SK-N-MC (cell line): ENCODE measurements at places on chromosomes 7 and 10.

DNA sequence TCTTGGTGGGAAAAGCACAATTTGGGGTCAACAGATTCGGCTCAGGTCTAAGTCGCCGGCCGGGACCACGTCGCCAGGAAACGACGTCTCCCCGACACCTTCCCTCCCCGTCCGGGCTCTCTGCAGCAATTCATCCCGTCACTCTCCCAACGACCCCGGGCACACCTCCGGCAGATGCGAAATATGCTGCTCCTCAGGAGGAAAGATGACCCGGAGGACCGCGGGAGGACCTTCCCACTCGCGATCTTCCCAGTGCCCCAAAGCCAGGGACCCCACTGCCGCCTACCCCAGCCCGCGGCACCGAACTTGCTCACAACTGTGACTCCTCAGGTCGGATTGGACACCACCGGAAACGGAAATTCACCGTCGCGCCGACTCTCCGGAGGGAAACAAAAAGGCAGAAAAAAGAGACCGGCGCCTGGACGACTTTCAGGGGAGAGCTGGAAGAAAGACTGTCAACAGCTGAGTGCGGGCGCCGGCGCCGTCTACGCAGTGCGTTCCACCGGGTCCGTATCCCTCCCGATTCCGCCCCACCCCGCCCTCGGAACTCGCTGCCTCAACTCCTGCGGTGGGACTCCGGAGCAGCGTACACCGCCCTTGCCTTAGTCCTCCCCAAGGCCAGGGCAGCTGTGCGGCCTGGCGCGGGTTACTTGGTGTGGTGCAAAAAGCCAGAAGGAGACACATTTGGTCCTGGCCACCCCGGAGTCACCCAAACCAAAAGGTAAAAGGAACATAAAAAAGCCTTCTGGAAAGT is 13.8 kb upstream of the SEC24C start:
- DNase-seq: no peak

DNA sequence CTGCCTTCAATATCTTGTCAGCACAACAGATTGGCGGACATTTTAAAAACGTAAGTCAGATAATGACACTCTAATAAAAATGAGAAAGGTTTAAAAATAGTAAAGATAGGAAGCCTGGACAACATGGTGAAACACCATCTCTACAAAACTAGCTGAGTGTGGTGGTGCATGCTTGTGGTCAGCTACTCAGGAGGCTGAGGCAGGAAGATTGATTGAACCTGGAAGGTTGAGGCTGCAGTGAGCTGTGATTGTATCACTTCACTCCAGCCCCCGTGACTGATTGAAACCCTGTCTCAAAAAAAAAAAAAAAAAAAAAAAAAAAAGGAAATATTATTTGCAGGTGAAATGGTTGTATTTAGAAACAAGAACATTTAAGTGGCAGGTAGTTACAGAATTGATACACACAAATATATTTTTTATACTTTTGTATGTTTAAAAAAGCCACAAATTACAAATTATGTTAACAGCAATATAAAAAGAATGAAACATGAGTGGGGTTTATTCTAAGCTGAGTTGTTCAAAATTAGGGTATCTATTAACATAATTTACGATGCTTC is 141.9 kb downstream of the ADK start:
- no peak for DNase-seq

- DNase-seq: no peak
These were observed 124.0 kb upstream of the PRSS58 start for GRCh38 chr7:142381727-142382390.

DNA sequence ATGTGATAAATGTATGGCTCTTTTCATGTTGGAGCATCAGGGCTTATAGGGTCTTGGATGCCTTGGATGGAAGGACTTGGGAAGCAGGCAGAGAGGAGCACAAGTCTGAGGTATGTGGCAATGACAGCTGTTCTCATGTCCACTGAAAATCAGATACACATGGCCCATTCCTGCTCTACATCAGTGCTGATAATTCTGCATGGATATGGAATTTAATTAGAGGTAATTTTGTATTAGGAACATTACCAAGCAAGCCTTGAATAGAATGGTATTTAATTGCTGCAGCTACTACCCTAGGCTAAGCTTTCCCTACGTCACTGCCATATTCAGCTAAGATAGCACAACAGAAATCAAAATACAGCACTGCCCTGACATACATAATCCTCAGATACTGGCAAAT is 299.6 kb downstream of the LHFPL3 start:
- DNase-seq: no peak

- DNase-seq: no peak
These were observed 1.4 kb downstream of the MRPS33 start for GRCh38 chr7:141013345-141013715.

GRCh38 chr10:69160809-69161241 is 19.2 kb upstream of the SUPV3L1 start:
- no peak for DNase-seq

DNA sequence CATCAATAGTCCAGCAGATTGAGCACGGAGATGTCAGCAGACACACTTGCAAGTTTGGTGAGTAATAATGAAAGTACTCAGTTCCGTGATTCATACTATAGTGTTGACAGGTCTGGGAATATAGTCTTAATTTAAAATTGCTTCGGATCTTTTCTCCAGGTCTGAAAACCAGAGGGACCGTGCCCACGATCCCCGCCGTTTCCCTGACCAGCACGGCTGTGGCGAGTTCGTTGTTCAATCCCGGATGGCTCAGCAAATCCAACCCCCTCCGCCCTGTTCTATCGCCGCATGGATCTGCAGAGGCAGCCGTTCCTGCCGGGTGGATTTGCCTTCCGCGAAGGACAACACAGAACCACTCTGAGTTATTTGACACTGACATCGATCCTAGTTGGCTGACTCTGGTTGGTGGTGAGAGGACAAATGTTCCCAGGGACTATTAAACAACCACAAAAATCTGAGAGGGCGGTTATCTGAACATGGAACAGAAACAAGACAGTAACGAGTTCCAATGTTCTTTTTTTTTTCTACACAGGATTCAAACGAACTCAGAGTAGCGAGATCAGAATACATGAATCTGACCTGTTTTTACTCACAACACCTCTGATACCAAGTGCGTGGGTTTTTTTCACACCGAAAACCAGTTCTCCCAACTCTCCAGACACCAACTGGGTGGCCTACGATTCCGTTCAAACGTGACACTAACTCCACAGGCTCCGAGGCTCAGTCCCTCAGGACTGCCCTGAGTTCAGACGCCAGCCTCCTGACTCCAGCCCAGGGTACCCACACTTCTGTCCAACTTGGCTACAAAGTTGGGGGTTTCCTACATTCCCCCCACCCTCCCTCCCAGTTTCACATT is 52.7 kb downstream of the RBM17 start:
- no peak for DNase-seq

DNA sequence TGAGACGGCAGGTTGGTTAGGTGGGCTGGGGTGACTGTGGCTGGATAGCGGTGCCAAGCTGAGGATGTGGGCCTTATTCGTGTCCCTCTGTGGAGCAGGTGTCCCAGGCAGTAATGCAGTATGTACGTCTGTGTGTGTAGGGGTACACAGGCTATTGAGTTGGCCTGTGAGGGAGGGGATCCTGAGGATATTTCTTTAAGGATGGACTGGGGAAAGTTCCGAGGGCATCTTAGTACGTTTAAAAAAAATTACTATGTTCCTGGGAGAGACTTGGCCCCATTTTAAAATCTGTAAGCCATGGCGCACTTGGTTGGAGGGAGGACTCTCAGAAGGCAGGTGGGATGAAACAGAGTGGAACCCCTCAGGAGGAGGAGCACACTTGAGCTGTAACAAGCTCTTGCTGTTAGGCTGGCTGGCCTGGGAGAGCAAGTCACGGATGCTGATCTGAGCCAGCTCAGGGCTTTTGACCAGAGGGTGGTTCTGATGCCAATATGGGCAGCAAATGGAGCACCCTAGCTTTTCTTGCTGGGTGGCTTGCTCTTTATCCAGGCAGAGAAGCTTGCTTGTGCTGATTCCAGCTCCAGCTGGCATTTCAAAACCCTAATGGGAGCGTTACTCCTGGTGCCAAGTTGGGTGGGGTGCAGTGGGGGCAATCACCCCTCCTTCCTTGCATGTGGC is 765 bp downstream of the WBP1L start:
- no peak for DNase-seq

DNA sequence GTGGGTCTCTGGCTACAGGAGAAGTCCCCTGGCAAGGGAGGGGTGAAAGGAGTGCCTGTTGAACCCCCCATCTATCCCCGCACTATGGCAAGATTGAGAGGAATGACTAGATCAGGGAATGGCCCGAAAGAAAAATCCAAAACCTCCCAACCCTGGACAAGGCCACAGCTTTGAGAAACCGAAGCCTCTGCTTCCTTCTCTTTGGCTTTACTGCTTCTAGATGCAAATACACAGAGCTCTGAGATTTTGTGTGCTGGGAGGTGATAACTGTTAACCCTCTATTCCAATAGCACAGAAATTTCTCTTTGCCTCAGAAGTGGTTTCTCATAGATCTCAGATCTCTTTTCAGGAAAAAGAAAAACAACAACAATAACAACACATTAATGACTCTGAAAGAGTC is 15.0 kb downstream of the CAV1 start:
- DNase-seq: no peak

- DNase-seq: no peak
These were observed 197.3 kb downstream of the PPP1R9A start for GRCh38 chr7:95104739-95105138.

DNA sequence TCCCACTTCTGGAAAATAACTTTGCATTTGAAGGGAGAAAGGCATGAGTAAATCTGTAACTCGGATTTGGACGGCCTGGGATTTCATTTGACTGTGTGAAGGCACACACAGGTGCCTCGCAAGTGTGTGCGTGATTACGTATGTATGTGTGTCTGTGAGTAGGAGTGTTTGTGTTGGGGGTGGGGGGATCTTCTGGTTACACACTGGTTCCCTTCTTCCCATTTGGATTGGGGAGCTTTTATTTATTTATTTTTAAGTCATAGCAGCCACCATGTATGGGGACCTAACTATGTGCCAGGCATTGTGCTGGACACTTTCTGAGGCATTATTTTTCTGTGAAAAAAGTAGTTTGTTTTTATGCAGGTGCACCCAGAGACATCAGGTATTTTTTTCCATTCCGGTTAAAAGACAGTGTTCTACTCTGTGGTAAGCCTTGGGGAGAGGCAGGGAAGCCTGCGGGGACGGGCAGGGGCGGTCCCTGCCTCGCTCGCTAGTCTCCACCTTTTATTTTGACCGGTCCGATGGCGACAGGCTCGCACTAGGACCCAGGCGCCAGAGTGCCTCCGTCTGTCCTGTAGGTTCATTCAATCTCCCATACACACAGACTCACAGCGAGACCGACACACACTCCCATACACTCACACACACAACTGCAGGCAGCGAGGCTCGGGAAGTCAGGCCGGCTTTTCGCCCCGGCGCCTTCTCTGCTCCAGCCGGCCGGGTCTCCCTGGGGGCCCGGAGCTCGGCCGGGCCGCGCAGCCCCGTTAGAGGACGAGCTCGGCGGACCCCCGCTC is at the start of gene MXI1:
TSS of gene MXI1 (plus strand) at position 595 of the 794 bp plus-strand sequence. CDS start 204 bp downstream, outside the sequence.
- DNase-seq: no peak

- no peak for DNase-seq
These were observed 34.8 kb upstream of the ADO start for GRCh38 chr10:62769574-62770242.

- DNase-seq: no peak
These were observed 568 bp downstream of the PRSS2 start for GRCh38 chr7:142771353-142771723.

DNA sequence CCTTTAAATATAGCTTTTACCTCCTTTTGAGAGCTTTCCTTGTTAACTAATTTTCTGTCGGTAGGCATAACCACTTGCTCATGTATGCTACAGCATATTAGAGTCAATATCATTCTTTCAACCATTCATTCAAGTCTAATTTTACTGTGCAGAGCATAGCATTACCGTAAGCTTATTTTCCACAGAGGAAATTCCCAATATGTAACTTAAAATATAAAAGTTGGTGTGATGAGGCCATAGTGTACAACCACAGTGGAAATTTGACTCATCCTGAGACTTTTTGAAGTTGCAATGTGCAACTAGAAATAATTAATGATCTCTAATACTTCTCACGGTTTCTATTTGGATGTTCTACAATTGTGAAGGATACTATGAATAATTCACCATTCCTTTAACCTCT is 80.6 kb upstream of the KLF6 start:
- no peak for DNase-seq

DNA sequence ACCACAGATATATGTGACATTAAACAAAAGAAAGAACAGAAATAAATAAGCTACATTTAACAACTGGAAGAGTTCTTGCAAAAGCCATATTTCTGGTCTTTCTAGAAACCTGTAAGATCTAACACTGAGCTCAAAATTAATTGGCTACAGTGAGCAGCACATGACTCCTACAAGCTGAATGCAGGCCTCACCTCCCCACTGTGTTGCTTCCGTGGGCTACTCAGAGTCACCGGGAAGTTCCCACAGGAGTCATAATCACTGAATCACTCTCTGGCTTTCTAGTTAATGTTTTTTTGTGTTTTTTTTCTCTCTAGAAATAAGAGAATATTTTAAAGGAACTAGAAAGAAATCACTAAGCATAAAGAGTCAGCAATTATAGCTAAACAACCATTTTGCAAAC is 10.2 kb upstream of the MRPS24 start:
- DNase-seq: no peak

- no peak for DNase-seq
These were observed 1011.7 kb downstream of the GATA3 start for GRCh38 chr10:9066152-9066551.

DNA sequence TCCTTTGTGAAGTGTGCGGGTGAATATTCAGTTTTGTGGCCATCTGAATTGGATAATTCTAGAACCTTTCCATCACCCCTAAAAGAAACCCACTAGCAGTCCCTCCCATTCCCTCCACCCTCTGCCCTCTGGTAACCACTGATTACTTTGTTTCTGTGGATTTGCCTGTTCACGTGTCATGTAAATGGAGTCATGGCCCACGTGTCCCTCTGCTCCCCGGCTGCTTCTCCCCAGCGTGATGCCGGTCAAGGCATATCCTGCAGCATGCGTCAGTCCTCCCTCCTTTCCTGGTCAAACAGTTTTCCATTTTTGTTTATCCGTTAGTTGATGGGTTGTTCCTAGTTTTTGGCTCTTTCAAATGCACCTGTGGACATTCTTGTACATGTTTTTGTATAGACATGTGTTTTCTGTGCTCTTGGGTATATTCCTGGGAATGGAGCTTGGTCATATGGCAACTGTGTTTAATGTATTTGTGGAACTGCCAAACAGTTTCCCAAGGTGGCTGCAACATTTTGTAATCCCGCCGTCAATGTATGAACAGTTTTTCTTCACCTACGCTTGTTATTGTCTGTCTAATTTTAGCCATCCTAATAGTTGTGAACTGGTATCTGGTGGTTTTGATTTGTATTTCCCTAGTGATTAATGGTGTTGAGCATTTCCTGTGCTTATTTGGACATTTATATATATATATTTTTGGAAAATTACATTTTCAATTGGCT is 22.4 kb downstream of the PPP2R2D start:
- no peak for DNase-seq

GRCh38 chr7:16084370-16084769 is 337.0 kb downstream of the CRPPA start:
- no peak for DNase-seq

DNA sequence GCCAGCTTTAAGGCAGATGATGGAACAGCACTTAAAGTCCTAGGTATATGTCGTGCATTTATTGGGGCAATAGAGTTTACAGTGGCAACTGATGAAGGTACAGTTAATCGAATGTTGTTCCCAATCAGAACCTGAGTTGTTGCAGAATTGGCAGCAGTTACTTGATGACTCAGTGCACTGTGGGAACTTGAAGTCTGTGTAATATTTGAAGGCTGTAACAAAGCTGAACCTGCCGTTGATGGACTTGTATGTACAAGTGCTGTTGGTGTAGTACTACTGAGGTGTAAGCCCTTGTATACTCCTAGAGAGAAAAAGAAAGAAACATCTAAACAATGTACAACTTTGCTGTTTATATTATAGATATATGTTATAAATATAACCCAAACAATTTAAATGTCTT is 75.3 kb downstream of the EPC1 start:
- DNase-seq: no peak

- no peak for DNase-seq
These were observed 99.0 kb downstream of the KIAA1217 start for GRCh38 chr10:24307696-24308485.
